Keratinocyte (primary cell): ENCODE measurements at places on chromosomes 5 and 9.

DNA sequence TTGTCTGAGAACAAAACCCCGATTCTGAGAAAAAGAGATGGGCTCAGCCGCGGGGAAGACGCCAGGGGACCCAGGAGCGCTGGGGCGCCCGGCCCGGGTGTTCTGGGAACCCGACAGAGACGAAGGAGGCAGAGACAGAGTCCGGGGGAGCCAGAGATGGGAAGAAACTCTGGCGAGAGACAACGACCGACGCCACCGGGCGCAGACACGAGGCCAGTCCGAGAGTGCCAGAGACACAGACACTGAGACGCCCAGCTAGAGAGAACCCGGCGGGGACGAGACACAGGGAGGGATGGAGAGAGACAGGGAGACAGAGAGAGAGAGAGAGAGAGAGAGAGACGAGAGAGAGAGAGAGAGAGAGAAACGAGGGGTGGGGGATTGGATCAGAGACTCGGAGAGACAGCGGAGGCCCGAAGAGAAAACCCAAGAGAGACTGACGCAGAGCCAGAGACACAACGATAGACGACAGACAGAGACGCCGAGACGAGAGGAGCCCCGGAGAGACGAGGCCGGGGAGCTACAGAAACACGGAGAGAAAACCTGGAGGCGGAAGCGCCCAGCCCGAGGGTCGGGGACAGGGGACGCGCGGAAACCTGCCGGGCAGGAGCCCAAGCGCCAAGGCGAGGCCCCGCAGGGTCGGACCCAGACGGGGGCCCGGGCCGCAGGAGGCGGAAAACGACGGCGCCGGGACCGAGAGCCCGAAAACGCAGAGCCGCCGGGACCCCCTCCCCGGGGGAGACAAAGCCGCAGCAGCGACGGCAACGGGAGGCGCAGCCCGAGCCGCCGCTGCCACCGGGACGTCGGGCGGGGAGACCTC lies 3.3 kb downstream of the NR5A1 start:
- peaks cover 9% of the 10 kb centered on the region for H3K4me1 ChIP-seq
- H3K27ac ChIP-seq, result no peak overlapping the region
- no peaks in the 10 kb centered on the region for H3K36me3 ChIP-seq
- DNase-seq, result no peak
- H3K27me3 ChIP-seq, result peaks cover 54% of the 10 kb centered on the region

DNA sequence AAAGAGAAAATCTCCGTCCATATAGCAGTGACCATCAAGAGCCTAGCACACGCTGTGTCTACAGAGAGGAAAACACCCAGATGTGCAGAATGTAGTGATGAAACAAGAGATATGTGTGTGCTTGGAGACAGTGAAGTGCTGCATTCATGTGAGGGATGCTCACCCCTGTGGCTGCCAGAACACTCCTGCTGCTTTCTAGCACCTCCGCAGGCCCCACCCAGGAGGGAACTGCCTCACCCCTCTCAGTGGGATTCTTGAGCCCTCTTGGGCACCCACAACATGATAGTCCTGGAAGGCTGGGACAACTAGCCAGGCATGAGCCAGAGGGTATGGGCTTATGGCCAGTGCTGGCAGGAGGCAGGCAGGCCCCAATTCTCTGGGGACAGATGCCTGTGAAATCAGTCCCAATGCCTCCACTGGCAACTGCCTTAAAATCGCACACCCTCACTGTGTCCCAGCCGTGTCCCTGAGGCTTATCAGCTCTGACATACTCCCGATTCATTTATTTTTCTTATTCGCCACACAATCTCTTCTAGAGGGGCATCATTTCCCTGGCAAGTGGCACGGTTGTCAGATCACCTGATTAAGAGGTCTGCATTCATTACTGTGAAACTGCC lies 73.2 kb upstream of the FSTL4 start:
- H3K4me1 ChIP-seq, result peaks cover 20% of the 10 kb centered on the region
- no peak overlapping the region for H3K27ac ChIP-seq
- H3K4me3 ChIP-seq, result no peak overlapping the region
- no peak for DNase-seq
- H3K27me3 ChIP-seq, result peaks cover 12% of the 10 kb centered on the region

DNA sequence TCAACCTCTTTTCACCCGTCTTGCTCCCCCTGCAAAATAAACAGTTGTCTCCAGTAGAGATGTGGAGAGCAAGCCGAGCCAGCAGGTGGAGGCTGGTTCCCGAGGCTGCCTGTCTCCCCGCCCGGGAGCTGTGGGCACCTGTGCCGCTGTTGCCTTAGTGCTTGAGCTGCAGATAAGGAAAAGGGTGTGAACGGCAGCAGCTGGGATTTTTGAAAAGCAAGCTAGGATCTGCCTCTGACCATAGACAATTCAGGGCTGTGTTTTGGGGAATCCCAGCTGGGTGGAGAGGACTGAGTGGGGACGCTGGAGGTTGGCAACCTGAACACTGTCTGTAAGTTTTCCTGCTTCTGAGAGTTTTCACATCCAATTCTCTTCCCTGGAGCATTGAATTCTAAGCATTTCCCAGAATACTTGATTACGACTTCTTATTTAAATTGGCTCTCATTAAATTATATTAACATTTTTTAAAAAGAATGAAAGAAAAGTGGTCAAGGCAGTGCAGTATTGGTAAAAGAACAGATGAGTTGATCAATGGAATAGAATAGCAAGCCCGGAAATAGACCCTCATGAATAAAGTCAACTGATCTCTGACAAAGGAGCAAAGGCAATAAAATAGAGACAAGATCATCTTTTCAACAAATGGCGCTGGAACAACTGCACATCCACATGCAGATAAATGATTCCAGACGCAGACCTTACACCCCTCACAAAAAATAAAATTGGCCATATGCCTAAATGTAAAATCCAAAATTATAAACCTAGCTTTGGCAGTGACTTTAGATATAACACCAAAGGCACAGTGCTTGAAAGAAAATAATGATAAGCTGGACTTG lies 9.7 kb downstream of the WNK2 start:
- no peak overlapping the region for H3K4me3 ChIP-seq
- H3K27ac ChIP-seq, result no peak overlapping the region
- no peaks in the 10 kb centered on the region for H3K4me1 ChIP-seq

- no peak overlapping the region for H3K27ac ChIP-seq
- H3K36me3 ChIP-seq, result no peaks in the 10 kb centered on the region
- no peaks in the 10 kb centered on the region for H3K27me3 ChIP-seq
- DNase-seq, result no peak
- H3K4me3 ChIP-seq, result peak overlapping the region; percentile 84
These were observed 3.0 kb downstream of the NFIL3 start for GRCh38 chr9:91420501-91421127.

DNA sequence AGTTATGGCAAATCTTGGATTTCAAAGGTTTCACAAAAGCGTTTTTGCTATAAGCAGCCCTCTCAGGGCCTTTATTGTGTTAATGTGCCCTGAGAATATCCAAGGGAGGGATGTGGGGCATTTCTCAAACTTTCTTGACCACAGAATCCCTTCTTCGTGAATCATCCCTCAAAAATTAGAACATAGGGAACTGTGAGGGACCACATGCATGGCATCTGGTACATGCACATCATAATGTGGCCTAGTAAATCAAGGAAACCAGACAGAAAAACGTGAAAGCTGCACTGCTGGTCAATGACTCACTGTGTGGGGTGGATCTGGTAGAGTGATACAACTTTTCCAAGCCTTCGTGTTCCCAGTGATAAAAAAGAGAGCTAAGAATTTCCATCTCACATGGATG lies 22.4 kb downstream of the DDX31 start:
- H3K27ac ChIP-seq, result peak overlapping the region; percentile 52
- peak; percentile 88 for DNase-seq
- H3K4me1 ChIP-seq, result peaks cover 16% of the 10 kb centered on the region

DNA sequence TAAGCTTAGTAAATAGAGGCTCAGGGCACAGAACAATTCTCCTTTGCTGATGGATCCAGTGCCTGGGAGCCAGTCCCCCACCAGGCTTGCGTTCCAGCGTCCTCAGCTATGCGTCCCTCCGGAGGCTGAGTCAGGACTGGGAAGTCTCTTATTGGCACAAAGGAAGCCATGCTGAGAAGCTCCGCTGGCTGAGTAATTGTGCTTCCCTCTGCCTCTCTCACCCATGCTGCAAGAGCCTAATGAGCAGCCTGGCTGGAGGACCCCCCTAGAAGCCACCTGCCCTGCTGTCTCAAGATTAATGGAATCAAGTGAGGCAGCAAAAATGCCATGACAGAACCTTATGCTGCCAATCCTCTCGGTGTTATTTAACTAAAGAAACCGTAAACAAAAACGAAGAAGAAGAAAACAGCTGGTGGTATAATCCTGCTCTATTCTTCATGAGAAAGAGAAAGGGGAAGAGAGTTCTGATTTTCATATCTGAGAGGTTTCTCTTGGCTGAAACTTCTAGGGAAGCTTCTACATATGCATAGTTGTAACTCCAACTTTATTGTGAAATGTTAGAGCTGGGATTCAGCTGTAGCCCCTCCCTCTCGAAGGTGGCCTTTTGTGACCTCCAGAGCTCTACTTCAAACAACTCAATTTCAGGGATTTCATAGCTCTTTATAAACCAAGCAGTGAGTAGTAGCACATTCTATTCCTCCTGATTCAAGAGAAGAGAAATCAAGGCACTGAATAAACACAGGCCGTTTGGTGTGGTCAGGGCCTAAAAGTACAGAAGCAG lies 185.4 kb upstream of the SEMA6A start:
- H3K27me3 ChIP-seq, result no peaks in the 10 kb centered on the region
- no peaks in the 10 kb centered on the region for H3K4me1 ChIP-seq
- no peaks in the 10 kb centered on the region for H3K36me3 ChIP-seq
- DNase-seq, result no peak
- no peak overlapping the region for H3K4me3 ChIP-seq
- H3K27ac ChIP-seq, result no peak overlapping the region

- no peak overlapping the region for H3K4me3 ChIP-seq
- H3K36me3 ChIP-seq, result no peaks in the 10 kb centered on the region
- no peaks in the 10 kb centered on the region for H3K4me1 ChIP-seq
- no peak for DNase-seq
- H3K27ac ChIP-seq, result no peak overlapping the region
These were observed 117.3 kb upstream of the LHFPL2 start for GRCh38 chr5:78765756-78766411.

DNA sequence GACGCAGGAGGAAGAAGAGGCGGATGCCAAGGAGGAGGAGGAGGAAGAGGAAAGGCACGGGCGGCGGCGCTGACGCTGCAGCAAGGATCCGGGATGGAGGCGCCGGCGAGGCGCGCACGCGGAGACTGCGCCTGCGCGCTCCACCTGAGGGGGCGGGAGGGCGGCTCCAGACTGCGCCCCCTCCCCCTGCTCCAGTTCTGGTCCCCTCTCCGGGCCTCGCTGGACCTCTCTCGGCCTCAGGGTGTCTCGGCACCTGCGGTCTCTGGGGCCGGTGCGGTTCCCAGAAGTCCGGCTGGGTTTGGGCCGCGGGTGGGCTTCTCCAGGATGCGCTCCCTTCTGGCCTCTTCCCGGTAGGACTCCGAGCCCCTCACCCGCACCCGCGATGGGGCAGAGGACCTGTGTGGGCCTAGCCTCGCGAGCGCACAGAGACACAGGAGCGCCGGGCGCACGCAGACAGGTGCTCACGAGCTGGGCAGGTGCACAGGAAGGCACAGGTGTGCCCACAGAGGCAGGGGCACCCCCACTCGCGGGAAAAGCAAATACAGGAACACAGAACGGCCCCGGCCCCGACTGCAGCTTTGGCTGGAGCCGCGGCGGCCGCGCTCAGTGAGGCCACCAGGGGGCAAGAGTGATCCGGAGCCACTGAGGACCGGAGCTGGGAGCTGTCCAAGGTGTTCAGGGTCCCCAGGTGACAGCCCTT lies at the start of gene NPDC1:
TSS of gene NPDC1 (minus strand) at position 90 of the 700 bp plus-strand sequence. CDS start 188 bp downstream, outside the sequence.
- DNase-seq, result no peak
- peaks cover 29% of the 10 kb centered on the region for H3K27me3 ChIP-seq
- peak within 1 kb of the TSS; percentile 63 for H3K4me3 ChIP-seq
- H3K36me3 ChIP-seq, result no peaks in the 10 kb centered on the region
- peaks cover 11% of the 10 kb centered on the region for H3K4me1 ChIP-seq

DNA sequence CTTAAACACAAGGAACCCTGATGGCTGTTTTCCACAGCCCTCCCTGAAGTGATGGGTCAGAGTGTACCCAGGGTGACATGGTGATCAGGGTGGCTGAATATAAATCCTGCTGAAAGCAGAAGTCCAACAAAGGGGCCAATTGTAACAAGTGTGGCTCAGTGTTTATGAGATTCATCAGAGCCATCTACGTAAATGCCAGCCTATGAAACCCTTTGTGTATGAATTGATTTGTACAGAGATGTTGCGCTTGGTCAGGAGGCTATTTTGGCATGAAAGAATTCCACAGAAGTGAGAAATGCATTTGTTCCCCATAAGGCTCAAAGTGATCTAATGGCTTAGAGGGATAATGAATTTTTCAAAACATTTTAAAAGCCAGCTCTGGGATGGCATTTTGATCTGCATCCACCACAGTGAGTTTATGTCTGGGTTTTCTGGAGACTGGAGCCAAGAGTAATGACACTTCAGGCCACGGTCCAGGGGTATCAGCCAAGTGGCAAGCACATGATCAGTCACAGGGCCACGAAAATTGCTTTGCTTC lies 12.4 kb downstream of the PRUNE2 start:
- H3K4me3 ChIP-seq, result no peak overlapping the region
- no peaks in the 10 kb centered on the region for H3K4me1 ChIP-seq
- H3K36me3 ChIP-seq, result no peaks in the 10 kb centered on the region

GRCh38 chr5:171840711-171841522 lies 55.3 kb downstream of the SMIM23 start:
- no peaks in the 10 kb centered on the region for H3K27me3 ChIP-seq
- H3K36me3 ChIP-seq, result no peaks in the 10 kb centered on the region
- no peak for DNase-seq
- peaks cover 9% of the 10 kb centered on the region for H3K4me1 ChIP-seq
- H3K27ac ChIP-seq, result no peak overlapping the region

GRCh38 chr5:31987985-31988710 lies 186.0 kb downstream of the GOLPH3 start:
- no peaks in the 10 kb centered on the region for H3K27me3 ChIP-seq
- no peak overlapping the region for H3K4me3 ChIP-seq
- peaks cover 42% of the 10 kb centered on the region for H3K4me1 ChIP-seq
- peak; percentile 88 for DNase-seq

DNA sequence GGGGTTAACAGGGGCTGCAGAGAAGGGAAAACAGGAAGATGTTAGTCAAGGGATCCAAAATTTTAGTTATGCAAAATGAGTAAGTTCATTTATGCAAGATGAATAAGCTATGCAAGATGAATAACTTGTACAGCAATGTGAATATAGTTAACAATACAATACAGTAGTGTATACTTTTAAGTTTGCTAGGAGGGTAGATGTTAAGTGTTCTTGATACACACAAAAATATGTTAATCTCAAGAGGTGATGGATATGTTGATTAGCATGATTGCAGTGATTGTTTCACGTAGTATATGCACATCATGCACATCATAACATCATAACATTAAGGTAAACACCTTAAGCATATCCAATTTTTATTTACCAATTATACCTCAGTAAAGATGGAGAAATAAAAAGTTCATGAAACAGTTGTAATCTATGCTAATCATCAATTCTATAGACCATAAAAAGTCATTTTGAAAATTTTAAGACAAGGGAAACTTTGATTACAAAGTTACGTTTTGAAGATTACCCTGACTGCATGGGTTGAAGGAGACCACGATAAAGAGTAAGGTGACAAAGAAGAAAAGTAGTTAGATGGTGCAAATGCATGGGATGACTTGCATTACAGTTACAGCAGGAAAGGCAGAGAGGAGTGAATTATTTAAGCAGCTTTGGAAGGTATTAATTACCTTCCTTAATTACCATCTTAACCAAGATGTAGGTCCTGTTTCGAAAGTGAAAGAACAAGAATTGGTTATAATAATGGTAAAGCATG lies 31.4 kb downstream of the FAM174A start:
- H3K27me3 ChIP-seq, result no peaks in the 10 kb centered on the region
- DNase-seq, result no peak
- H3K27ac ChIP-seq, result no peak overlapping the region
- H3K4me1 ChIP-seq, result no peaks in the 10 kb centered on the region
- H3K36me3 ChIP-seq, result no peaks in the 10 kb centered on the region

GRCh38 chr9:85062385-85063022 lies 393.0 kb downstream of the NTRK2 start:
- no peaks in the 10 kb centered on the region for H3K36me3 ChIP-seq
- no peak overlapping the region for H3K27ac ChIP-seq
- H3K4me1 ChIP-seq, result no peaks in the 10 kb centered on the region
- peaks cover 4% of the 10 kb centered on the region for H3K27me3 ChIP-seq
- DNase-seq, result no peak
